ENCODE measurements at places on chromosomes 5 and 9. TPM values are rescaled to one million over a fixed set of nuclear protein-coding genes. Genes with fewer than 3 reads are reported as not detected.

PTGDS gene
- total RNA-seq = 4.8 TPM

MIER3 gene
- total RNA-seq = 44.8 TPM

TOMM5 gene
- total RNA-seq = 123 TPM

GRCh38 chr9:133822430-133823065 lies 84.4 kb upstream of the SARDH start:
- no peak overlapping the region for H3K4me3 ChIP-seq
- no peak for DNase-seq
- H3K27me3 ChIP-seq = no peaks in the 10 kb centered on the region
- peaks cover 7% of the 10 kb centered on the region for H3K4me1 ChIP-seq
- peaks cover 10% of the 10 kb centered on the region for H3K36me3 ChIP-seq
- H3K27ac ChIP-seq = no peak overlapping the region

- no peak overlapping the region for H3K4me3 ChIP-seq
- no peak for DNase-seq
- H3K27me3 ChIP-seq = no peaks in the 10 kb centered on the region
- H3K4me1 ChIP-seq = no peaks in the 10 kb centered on the region
Measured at GRCh38 chr5:141250576-141250975, 5.4 kb downstream of the PCDHB15 start.

GRCh38 chr5:1546556-1546955 lies 22.8 kb upstream of the LPCAT1 start:
- no peaks in the 10 kb centered on the region for H3K36me3 ChIP-seq
- H3K4me1 ChIP-seq = no peaks in the 10 kb centered on the region
- H3K27ac ChIP-seq = no peak overlapping the region
- no peak for DNase-seq

DNA sequence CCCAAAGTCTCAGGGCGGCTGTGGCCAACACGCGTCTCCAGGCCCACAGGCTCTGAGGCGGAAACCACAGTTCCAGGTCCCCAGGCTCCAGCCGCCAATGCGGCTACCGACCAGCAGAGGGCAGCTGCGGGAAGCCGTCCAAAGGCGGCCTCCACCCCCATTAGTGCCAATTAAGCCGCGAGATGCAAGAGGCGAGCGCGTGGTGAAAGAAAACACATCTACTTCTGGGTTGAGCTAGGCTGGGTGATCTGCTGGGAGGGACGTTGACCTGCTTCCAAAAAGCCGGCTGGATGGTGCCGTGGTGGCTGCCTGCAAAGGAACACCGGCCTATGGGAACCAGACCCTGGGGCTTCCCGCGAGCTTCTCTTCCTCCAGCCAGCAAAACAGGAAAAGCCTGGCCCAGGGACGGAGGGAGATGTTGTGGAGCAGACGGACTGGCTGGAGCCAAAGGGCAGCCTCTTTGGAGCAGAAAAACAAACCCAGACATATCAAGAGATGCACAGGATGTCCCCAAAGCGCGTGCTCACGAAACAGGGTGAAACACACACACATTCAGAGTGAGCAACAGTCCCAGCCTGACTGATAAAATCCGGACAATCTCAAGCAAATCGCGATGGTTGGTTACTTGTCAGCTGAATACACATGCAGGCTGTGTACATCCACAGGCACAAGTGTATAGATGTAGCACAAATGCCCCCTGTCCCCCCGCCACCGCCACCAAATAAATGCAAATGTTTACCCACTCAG lies 187.1 kb upstream of the BRINP1 start:
- H3K27me3 ChIP-seq = peaks cover 2% of the 10 kb centered on the region
- no peak overlapping the region for H3K27ac ChIP-seq
- H3K36me3 ChIP-seq = no peaks in the 10 kb centered on the region
- peak; percentile 88 for DNase-seq
- no peaks in the 10 kb centered on the region for H3K4me1 ChIP-seq

DNA sequence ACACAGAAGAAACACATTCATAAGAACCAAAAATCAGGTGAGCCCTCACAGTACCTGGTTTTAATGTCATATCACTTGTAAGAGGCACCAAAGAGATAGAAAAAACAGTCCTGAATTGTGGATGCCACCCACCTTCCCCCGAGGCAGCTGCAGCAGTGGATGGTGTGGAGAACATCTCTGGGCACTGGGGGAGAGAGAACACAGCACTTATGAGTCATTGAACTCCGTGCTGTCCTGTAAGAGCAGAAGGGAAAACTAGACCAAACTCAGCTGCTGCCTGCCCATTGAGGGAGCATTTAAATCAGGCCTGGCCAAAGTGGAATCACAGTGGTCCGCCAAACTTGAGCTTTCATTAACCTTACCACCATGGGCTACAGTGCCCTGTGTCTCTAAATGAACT lies 296.2 kb downstream of the SPATA31D1 start:
- no peak overlapping the region for H3K27ac ChIP-seq
- H3K4me1 ChIP-seq = no peaks in the 10 kb centered on the region
- H3K27me3 ChIP-seq = no peaks in the 10 kb centered on the region

GRCh38 chr9:99118782-99119466 lies 14.0 kb downstream of the TGFBR1 start:
- no peaks in the 10 kb centered on the region for H3K27me3 ChIP-seq
- H3K36me3 ChIP-seq = no peaks in the 10 kb centered on the region
- H3K27ac ChIP-seq = no peak overlapping the region
- H3K4me3 ChIP-seq = no peak overlapping the region
- no peak for DNase-seq

DNA sequence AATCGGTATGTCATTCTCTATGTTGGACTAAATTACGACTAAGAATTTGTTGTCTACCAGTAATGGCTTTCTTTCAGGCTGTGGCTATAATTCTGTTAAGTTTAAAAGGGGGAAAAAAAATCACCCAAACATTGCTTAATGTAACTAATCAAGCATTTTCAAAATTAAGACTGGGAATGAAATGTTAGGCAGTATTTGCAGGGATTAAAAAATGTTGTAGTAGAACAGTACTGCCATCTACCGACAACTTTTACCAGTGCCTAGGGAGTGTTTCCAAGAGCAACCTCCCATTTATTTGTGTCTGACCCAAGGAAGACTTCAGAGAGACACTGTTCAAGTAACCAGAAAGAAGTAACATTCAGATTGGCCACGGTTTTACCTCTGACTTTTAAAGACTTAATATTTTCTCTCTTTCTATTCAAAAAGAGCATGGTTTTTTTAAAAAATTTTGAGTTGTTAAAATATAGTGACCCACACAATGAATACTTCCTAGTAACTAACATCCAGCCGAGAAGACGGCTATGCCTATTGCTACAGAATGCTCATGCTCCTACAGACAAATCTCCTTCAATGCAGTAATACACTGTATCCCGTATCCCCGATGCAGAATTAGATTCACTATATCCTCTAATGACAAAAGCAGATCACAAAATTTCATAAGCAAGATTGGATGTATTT lies 92.4 kb downstream of the ARL15 start:
- H3K27ac ChIP-seq = no peak overlapping the region
- H3K36me3 ChIP-seq = no peaks in the 10 kb centered on the region
- no peaks in the 10 kb centered on the region for H3K27me3 ChIP-seq
- H3K4me3 ChIP-seq = no peak overlapping the region
- DNase-seq = no peak

All from H9 (cell line).